ENCODE measurements at places on chromosomes 3 and 15. TPM values are rescaled to one million over a fixed set of nuclear protein-coding genes. Genes with fewer than 3 reads are reported as not detected.

GRCh38 chr15:72313448-72313840, 6.5 kb downstream of the CELF6 start:
- no peak for DNase-seq

DNA sequence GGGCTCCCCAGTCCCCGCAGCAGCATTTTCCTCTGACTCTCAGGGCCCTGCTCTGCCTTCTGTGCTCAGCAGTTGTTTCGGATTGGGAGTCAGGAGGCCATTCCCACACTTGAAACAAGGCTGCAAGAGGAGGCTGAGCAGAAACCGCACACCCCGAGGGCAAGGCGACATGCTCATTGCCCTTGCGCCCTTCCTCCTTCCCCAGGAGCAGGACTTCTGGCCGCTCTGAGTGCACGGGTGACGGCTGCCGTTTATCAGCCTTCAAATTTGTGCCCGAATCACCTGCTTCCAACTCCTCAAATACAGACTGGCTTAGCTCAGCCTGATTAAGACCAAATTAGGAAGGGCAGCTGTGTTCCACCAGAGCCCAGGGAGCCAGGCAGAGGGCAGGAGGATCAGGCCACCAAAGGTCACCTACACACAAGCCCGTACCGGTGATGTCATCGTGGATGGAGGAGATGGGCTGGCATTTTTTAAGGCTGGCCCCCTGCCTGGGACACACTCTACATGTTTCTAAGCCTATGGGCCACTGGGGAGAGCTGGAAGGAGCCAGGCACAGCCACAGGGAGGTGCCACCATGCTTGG, 38.1 kb downstream of the TM2D3 start:
- DNase-seq, result no peak

Gene LMCD1
- total RNA-seq, result 9.7 TPM

GRCh38 chr3:129323651-129324294, 45.1 kb downstream of the HMCES start:
- DNase-seq, result no peak

GRCh38 chr3:135261916-135262315, 466.9 kb downstream of the EPHB1 start:
- DNase-seq, result no peak

Gene C3orf62
- 4.5 TPM for total RNA-seq

Gene FOXL2
- total RNA-seq, result not detected

Gene FANCI
- 12.9 TPM for total RNA-seq
